Stimulated activated CD4-positive, alpha-beta T cell treated with anti-CD3 and anti-CD28 coated beads, TNF-alpha, amount 100 ng/mL, for 4 hours (primary cell): ENCODE measurements at places on chromosomes 13 and 19.

- no peak for DNase-seq
These were observed 202.8 kb upstream of the ATXN8OS start for GRCh38 chr13:69904784-69905183.

DNA sequence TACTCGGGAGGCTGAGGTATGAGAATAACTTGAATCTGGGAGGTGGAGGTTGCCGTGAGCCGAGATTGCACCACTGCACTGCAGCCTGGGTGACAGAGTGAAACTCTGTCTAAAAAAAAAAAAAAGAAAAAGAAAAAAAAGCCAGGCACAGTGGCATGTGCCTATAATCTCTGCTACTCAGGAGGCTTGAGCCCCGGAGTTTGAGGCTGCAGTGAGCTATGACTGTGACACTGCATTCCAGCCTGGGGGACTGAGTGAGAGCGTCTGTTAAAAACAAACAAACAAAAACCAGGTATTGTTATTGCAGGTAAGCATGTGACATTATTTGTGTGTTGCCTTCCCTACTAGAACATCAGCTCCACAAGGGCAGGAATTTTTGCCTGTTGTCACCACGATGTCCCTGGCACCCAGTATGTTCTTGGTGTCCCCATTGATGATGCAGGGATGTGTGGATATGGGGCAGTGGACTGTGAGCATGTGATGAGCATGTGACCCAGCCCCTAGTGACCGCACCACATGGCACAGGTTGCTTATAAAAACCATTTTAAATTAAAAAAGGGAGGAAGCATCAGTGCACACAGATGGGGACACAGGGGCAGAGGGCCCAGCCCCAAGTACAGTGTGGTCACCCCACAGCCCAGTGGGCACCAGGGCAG, 1.6 kb upstream of the KANK2 start:
- DNase-seq: no peak

- DNase-seq: no peak
These were observed 11.4 kb downstream of the ZNF708 start for GRCh38 chr19:21317821-21318220.

- no peak for DNase-seq
These were observed 6.9 kb downstream of the ARHGEF7 start for GRCh38 chr13:111122056-111122455.

DNA sequence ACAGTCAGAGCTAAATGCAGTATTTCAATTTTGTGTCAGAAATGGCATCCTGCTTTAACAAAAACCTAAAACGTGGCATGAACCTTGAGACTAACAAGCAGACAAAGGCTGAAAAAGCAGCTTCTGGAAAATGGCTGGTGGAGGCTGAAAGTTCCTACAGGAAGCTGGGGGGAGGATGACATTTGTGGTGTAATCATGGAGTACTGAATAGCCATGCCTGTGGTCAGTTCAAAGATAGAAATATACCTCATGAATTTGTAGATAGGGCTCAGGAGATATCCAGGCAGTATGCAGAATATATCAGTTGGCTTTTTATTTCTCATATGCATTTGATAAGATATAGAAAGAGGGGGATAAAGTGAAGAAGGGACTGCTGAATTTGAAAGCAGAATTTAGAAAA, 181.7 kb downstream of the UQCRFS1 start:
- no peak for DNase-seq

DNA sequence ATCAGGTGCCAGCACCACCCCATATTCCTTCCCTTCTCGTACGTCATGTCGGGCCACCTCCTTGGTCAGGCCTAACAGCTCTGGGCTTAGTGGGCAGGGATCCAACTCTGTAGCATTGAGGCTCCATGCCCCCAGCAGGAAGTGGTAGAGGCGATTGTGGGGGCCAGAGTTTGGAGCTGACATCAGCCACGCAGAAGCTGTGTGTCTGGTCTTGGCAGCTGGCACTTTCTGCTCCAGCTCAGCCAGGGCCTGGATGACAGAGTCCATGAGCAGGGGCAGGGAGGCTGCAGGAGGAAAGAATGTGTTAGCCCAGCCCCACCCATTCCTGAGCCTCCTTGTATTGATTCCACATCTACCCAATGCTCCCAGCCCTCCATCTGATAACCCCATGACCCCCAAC, 3.0 kb downstream of the PGLYRP2 start:
- no peak for DNase-seq

DNA sequence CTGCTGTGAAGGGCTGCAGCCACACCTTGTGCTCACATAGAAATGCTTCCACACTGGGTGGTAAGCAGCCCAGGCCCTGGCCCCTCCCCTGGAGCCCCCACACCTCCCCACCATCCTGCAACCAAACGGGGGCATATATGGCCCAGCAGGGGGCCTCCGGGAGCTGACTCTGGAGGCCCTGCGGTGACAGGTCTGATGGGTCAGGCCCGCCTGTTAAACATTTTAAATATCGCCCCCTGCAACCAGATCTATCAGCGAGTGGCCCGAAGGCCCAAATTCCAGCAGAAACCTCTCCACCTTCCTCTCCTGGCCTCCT, 48.0 kb upstream of the KATNAL1 start:
- no peak for DNase-seq

DNA sequence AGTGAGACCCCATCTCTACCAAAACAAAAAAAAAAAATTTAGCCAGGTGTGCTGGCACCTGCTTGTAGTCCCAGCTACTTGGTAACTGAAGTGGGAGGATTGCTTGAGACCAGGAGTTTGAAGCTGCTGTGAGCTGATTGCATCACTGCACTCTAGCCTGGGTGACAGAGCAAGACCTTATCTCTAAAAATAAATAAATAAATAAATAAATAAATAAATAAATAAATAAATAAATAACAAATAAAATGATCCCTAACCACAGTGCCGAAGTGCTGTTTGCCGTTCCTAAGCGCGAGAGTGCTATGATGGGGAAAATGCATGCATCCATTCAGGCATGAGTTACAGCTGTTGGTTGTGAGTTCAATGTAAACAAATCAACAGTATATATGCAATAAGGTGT, 27.2 kb downstream of the WDR88 start:
- no peak for DNase-seq

- DNase-seq: no peak
These were observed 56.3 kb downstream of the PSG3 start for GRCh38 chr19:42683917-42684513.

- DNase-seq: no peak
These were observed 1.0 kb upstream of the ZNF529 start for GRCh38 chr19:36573895-36574720.

- no peak for DNase-seq
These were observed 5.0 kb upstream of the MICU2 start for GRCh38 chr13:21608961-21609360.

- DNase-seq: no peak
These were observed 66.2 kb upstream of the TM9SF2 start for GRCh38 chr13:99435116-99435515.

DNA sequence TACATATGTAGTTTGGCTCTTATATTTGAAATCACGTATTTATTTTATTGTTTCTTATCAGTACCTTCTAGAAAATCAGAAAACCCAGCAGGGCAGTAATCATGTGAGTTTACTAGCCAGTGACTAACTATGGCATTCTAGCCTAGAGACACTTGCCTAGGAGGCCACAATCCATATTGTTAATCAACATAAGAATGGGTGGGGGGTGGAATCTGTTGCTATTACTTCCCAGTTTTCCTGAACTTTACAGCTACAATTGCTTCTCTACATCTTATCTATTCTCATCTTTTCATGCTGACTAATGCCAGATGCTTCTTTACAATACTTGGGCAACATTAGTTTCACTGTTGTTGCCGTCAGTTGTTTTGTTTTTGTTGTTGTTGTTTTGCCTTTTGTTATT, 18.7 kb upstream of the ATXN8OS start:
- DNase-seq: no peak

- no peak for DNase-seq
These were observed 8.9 kb upstream of the MYO1F start for GRCh38 chr19:8585894-8586750.

- DNase-seq: no peak
These were observed 146.5 kb upstream of the SOX21 start for GRCh38 chr13:94858856-94859255.

DNA sequence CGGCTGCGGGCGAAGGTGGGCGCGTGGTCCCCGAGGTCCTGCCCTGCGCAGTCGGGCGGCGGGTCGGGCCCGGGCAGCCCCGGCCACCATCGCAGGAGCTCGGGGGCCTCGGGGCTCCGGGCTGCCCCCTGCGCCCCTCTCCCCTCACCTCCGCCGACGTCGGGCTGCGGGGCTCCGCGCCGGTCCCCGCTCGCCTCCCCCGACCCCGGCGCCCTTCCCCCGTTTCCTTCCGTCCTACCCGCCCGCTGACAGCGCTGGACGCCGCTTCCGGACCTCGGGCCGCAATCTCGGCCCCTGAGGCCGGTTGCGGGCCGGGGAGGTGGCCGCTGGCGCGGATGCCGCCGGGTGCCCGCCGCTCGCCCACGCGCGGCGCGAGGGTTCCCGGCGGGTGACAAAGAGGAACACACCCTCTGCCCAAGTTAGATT, 720 bp downstream of the FARP1 start:
- no peak for DNase-seq

- no peak for DNase-seq
These were observed 10.6 kb downstream of the CCDC8 start for GRCh38 chr19:46402725-46403124.

DNA sequence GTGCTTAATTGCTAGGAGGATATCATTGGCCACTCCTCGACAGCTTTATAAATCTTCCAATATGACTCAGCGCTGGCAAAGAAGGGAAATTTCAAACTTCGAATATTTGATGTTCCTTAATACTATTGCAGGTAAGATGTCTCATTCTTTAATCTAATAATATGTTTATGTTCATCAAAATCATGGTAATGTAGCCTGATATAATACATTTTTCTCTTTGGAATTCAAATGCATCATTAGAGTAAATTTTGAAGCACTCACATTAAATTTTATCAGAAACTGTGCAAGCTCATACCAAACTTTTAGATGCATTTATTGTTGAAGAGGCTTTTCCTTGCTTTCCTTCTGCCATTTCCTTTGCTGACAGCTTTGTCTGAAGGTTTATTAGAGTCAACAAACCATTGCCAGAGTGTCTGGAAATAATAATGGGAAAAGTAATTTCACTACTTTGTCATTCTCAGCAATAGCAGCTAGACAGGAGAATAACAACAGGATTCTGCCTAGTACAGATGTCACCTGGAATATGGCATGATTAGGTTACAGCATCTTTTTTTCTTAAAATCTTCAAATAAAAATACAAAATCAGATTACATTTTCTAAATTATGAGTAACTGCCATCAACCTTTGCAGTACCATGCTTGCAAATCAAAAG, 78.6 kb upstream of the MAB21L1 start:
- DNase-seq: no peak

DNA sequence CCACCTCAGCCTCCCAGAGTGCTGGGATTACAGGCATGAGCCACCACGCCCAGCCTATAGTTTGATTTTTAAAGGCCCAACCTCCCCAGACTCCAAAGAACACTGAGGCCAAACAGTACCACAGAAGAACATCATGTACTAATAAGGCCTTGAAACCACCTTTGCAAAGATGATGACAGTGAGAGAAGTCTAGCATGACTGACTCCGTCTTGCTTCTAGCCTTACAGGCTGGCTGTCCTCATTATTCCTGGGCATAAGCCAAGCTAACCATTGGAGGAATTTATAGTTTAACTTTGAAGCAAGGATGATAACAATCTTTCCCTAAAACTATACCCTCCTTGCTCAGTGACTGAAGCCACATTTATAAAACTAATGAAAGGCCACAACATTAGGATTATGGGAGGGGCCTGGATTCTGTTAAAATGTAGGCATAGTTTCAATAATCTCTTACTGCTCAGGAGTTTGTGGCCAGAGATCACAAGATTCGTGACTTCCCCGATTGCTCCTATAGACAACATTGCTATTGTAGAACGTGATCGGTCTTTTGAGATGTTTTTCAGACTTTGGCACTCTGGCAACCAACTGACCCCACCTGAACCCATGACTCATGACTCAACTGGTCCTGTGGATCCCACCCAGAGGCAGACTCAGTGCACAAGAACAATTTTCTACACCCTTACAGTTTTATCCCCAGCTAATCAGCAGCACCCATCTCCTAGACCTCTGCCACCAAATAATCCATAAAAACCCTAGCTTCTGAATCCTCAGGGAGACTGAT, 17.6 kb downstream of the GPR42 start:
- no peak for DNase-seq

DNA sequence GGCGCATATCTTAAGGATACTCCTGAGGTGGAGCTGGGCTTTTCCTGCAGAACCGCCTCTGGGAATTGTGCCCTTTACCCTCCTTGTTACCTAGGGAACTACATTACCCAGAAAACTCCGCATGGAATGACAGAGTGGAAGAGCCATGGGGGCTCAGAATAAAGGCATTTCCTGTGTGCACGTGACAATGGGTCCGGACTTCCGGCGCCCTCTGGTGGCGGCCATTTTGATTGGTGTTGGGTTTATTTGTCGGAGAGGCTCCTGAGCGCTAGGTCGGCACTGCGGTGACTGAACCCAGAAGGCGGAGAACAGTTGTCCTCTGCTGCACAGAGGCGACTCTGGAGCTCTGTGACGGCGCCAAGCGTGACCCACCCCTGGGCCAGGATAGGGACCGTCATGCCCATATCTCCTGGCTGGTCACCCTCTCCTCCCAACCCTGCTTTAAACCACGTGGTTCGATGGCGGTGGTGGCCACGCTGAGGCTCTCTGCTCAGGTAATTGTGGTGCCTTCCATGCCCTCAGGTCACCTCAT, at the start of gene ZNF587B:
TSS of gene ZNF587B (plus strand) at position 229 of the 532 bp plus-strand sequence. CDS start at position 459, 230 bp downstream.
- DNase-seq: no peak

- DNase-seq: no peak
These were observed 16.6 kb upstream of the RAB8A start for GRCh38 chr19:16095071-16095571.

DNA sequence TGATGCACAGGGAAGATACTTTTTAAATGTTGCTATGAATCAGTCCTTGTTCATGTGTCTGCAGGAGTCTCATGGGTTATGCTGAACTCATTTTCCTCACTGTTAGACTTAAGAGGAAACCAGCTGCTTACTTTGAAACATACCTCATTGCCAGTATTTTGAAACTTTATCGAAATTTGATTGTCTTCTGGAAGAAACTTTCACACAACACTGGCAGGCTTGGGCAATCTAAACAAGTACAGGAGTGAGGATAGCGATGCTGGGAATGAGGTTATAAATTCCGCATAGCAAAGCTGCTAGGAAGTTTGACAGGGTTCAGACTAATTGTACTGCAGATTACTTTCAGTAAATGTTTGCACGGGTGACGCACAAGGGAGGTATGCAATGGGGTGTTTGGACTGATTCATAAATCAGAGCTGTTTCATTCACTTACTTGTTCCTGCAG, 245.7 kb downstream of the DNAJC15 start:
- no peak for DNase-seq

DNA sequence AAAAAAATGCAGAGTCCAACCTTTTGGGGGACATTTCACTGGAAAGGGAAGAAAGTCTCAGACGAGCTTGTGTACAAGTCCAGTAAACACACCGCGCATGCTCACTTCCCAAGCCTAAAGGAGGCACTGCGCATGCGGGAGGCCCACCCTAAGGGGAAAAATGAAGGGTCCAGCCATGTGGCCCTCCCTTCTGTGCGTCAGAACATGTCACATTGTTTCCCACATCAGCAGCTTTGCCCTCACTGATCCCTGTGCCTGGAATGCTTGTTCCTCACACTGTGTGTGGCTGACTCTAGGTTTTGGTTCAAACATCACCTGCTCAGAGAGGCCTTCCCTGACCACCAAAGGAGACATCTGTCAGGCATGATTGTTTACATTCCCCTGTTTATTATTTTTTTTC, 4.4 kb downstream of the ELSPBP1 start:
- DNase-seq: no peak

GRCh38 chr19:11797491-11797890, 832 bp upstream of the ZNF491 start:
- DNase-seq: peak; percentile 36

GRCh38 chr13:75312884-75313520, 169.0 kb downstream of the TBC1D4 start:
- DNase-seq: no peak
